Activated naive CD4-positive, alpha-beta T cell (primary cell): ENCODE measurements at places on chromosomes 13 and 19.

- no peak for DNase-seq
Observed at GRCh38 chr19:38079926-38080380, 144.1 kb downstream of the DPF1 start.

- no peak for DNase-seq
Observed at GRCh38 chr19:15511671-15512424, 3.5 kb downstream of the CYP4F22 start.

DNA sequence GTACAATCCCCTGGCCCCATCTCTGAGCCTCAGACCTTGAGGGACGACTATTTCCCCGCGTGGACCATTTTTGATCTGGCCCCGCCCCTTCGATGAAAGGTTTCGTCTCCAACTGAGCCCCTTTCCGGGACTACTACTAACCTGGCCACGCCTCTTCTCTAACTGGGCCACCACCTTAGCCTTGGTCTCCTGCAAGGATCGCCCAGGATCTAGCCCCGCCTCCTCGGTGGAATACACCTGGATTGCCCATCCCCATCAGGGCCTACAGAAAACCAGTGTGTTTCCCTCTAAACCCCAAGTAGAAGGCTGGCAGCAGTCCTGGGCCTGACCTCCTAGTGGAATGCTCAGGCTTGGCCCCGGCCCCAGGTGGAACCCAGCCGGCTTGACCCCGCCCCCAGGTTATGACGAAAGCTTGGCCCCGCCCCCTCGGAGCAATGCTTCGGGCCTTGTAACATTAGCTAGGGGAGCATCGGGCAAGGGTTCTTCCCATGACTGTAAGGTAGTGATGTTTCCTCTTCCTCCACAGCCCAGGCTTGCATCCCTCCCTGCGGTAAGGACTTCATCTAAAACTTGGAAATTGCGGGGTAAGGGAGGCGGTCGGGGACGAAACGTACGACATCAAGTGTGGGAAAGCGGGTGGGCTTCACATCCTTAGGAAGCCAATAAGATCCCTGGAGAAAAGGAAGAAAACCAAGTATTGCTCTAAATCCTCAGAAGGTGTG, 9.1 kb downstream of the SPACA6 start:
- peak; percentile 40 for DNase-seq

DNA sequence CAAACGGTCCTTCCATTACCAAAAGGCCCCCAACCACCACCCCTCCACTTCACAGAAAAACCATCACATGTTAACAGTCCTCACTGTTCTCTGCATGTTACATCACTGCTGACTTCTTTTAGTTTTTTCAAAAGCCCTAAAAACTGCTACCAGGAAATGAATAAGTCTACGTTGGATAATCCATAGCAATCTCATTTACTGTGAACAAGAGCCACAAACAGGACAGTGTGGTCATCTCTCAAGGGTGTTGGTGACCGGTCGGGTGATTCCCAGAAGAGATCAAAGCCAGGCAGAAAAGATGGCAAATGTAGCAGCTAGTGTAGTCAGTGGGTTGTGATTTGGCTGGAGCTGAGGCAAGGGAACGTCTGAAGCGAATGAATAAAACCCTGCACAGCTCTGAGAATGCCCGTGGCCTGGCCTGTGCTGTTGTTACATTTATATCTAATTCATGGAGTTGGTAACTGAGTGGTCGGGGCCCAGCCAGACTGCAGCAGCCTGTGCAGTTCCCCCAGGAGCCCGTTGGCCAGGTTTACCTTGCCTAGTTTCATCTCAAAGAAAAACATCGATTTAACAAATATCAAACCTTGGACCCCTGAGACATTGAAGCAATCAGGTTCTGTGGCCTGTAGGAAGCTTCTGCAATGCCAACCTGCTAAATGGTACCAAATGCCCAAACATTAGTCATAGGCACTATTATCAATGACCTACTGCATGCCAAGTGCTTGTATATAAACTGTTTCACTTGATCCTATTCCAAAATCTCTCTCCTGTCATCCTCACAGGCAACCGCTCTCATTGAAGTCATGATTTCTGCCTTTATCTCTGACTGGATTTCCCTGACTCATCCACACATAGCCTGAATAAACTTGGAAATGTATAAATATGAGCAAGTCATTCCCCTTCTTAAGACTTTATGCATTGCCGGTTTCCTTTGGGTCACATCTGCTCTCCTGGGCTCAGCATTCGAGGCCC, 153.8 kb upstream of the SERP2 start:
- no peak for DNase-seq

GRCh38 chr19:12921047-12921446, 2.0 kb upstream of the SYCE2 start:
- no peak for DNase-seq

- DNase-seq: no peak
Observed at GRCh38 chr13:30714629-30715371, 20.5 kb upstream of the ALOX5AP start.

DNA sequence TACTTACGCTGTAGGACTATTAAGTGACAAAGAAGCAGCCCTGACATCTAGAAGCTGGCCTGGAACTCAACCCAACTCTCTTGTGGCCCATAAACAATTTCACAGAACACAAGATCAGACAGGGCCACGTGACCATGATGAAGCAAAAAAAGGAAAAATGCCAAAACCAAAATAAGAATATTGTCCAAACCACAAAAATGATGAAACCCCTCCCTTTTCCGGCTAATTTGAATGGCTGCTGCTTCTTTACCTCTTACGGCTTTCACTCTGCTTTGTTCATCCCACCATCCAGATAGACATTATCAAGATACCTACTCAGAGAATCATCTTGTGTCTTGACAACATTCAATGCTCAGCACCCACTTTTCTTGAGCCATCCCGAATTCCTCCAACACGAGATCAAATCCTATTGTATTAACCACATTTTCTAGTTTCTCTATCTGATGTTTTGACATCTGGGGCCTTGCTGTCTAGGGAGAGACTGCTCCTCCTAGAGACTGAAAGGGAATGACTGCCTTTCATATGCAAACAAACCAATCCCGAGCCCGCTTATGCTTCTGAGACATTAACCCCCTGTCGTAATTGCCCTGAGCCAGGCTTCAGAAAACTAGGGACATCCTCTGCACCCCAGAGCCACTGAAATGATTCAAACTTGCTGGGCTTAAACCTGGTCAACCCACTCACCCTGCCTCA, 186.3 kb downstream of the TDRD3 start:
- DNase-seq: no peak

DNA sequence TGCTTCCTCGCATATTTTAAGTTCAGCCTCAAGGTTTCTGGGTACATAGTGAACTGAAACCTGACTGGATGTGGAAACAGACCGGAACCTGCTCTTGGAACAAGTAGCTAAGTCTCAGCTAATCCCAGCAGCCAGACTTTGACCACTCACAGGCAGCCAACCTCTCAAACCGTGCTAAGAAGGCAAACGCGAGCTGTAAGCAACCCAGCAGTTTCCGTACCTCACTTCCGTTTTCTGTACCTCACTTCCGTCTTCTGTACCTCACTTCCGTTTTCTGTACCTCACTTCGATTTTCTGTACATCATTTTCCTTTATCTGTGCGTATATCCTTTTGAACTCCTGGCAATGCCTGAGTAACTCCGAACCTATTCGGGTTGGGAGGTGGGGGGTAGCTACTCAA, 96.8 kb downstream of the SUCLA2 start:
- no peak for DNase-seq

GRCh38 chr13:23979361-23980159, 82.3 kb upstream of the C1QTNF9B start:
- DNase-seq: no peak

GRCh38 chr13:65917731-65918130, 1312.4 kb downstream of the PCDH9 start:
- no peak for DNase-seq
